ENCODE measurements at places on chromosomes 5 and 9. TPM values are rescaled to one million over a fixed set of nuclear protein-coding genes. Genes with fewer than 3 reads are reported as not detected.

The TNFSF15 gene
- total RNA-seq = 0.69 TPM

The FOXI1 gene
- total RNA-seq = not detected

The C6 gene
- total RNA-seq = 1.2 TPM

The SLC25A2 gene
- not detected for total RNA-seq

The FUBP3 gene
- 47.6 TPM for total RNA-seq

The FCN2 gene
- total RNA-seq = not detected

DNA sequence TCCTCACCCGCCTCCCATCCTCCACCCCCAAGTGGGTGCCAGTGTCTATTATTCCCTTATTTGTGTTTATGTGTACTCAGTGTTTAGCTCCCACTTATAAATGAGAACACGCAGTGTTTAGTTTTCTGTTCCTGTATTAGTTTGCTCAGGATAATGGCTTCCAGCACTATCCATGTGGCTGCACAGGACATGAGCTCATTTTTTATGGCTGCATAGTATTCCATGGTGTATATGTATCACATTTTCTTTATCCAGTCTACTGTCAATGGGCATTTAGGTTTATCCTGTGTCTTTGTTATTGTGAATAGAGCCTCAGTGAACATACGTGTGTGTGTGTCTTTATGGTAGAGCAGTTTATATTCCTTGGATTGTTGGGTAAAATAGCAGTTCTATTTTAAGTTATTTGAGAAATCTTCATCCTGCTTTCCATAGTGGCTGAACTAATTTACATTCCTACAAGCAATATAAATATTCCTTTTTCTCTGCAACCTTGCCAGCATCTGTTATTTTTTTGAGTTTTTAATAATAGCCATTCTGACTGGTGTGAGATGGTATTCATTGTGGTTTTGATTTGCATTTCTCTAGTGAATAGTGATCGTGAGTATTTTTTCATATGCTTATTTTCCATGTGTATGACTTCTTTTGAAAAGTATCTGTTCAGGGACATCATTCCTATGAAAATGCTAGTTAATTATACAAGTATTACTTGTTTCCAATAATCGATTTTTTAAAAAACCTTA is 164.0 kb upstream of the CCDC152 start:
- no peak overlapping the region for H3K4me3 ChIP-seq
- peaks cover 3% of the 10 kb centered on the region for H3K4me1 ChIP-seq
- no peaks in the 10 kb centered on the region for H3K36me3 ChIP-seq
- H3K27ac ChIP-seq = no peak overlapping the region
- H3K27me3 ChIP-seq = no peaks in the 10 kb centered on the region

GRCh38 chr9:114000063-114000454 is 78.0 kb downstream of the AMBP start:
- H3K36me3 ChIP-seq = peaks cover 50% of the 10 kb centered on the region
- H3K4me3 ChIP-seq = no peak overlapping the region
- H3K27me3 ChIP-seq = no peaks in the 10 kb centered on the region
- H3K4me1 ChIP-seq = peaks cover 36% of the 10 kb centered on the region
- H3K27ac ChIP-seq = no peak overlapping the region
- DNase-seq = no peak

DNA sequence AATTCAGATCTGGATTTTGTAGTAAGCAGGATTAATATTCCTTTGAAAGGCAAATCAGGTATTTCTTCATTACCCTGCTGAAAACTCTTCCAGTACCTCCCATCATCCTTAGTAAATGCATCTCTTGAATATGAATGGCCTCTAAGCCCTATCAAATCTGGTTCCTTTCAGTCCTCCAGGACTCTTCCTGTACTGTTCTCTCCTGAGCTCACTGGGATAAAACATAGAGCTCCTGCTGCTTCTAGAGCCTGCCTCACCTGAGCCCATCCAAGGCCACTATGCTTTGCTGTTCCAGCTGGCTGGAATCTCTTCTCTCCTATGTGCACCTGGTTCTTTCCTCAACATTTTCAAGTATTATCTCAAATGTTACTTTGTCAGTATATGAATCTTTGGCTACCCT is 803.3 kb upstream of the CTNND2 start:
- no peaks in the 10 kb centered on the region for H3K27me3 ChIP-seq
- H3K27ac ChIP-seq = no peak overlapping the region
- H3K36me3 ChIP-seq = no peaks in the 10 kb centered on the region

- peaks cover 43% of the 10 kb centered on the region for H3K27me3 ChIP-seq
- no peak overlapping the region for H3K4me3 ChIP-seq
- H3K4me1 ChIP-seq = peaks cover 23% of the 10 kb centered on the region
- no peaks in the 10 kb centered on the region for H3K36me3 ChIP-seq
- peak; percentile 13 for DNase-seq
Observed at GRCh38 chr5:177980743-177981151, 15.3 kb downstream of the PROP1 start.

GRCh38 chr5:81506900-81507588 is 113.1 kb upstream of the ACOT12 start:
- H3K4me3 ChIP-seq = no peak overlapping the region
- H3K27ac ChIP-seq = no peak overlapping the region
- DNase-seq = peak; percentile 65
- H3K4me1 ChIP-seq = no peaks in the 10 kb centered on the region

DNA sequence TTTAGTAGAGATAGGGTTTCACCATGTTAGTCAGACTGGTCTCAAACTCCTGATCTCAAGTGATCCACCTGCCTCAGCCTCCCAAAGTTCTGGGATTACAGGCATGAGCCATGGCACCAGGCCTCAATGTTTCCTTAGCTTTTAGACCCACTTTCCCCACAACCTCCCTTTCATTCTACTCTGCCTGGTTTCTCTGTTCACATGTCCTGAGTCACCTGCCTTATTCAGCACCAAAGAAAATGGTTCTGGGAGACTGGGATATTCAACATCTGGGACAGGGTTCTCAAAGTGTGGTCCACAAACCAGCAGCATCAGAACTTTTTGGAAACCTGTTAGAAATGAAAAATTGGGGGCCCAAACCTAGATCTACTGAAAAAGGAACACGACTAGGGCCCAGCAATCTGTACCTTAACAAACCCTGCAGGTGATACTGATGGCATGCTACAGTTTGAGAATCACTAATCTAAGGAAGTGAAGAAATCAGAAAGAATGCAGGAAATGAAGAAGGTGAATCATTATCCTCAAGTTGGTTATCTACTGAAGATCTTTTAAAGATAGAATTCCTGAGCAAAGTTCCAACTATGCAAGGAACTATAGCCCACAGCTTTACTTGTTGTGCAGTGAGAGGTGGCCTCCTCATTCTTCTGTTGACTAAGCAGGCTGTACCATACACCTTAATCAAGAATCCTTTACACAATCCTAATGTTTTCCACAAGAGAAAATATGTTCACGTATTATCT is 51.8 kb upstream of the CTNNAL1 start:
- peaks cover 34% of the 10 kb centered on the region for H3K36me3 ChIP-seq
- H3K27ac ChIP-seq = no peak overlapping the region
- H3K27me3 ChIP-seq = no peaks in the 10 kb centered on the region
- H3K4me3 ChIP-seq = no peak overlapping the region
- DNase-seq = no peak

DNA sequence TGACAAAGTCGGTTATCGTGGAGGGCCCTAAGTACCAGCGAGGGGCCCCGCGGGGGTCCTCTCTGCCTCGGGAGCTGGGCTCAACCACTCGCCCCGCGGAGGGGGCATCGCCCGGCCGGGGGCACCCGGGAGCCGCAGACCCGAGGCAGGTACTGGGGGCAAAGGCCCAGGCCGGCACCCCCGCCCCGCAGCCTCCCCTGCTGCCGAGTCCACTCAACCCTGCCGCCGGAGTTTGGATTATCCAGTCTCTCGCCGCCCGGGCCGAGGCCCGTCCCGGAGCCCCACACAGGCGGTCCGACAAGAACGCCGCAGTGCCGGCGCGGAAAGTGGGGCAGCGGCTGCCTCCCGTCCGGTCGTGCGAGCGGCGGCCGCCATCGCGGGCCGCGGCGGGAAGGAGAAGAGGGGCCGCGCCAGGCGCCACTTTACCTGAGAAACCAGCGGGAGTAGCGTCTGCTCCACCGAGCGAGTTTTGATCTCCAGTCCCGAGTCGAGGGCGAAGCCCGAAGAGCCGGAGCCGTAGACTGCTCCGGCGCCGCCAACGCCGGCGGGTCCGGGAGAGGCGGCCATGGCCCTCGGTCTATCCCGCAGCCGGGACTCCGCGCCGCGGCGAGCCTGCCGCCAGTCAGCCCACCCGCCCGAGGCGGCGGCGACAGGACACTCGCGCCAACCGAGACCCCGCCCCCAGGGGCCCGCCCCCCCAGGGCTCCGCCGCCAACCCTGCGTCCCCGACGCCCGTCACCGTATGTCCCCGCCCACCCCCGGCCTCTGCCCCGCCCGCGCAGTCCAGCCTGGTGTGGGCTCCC is at the start of gene CTNNAL1:
CTNNAL1 (minus strand) TSS at position 624 of the 803 bp plus-strand sequence; CDS start at position 567, 57 bp downstream.
- peak within 1 kb of the TSS; percentile 83 for H3K4me3 ChIP-seq
- peak within 1 kb of the TSS; percentile 93 for H3K27ac ChIP-seq
- no peaks in the 10 kb centered on the region for H3K27me3 ChIP-seq
- DNase-seq = peak; percentile 17
- no peaks in the 10 kb centered on the region for H3K36me3 ChIP-seq

GRCh38 chr9:98990181-98990870 is 46.6 kb downstream of the COL15A1 start:
- no peak overlapping the region for H3K27ac ChIP-seq
- no peak for DNase-seq
- no peaks in the 10 kb centered on the region for H3K27me3 ChIP-seq
- H3K4me3 ChIP-seq = no peak overlapping the region

- DNase-seq = no peak
- no peaks in the 10 kb centered on the region for H3K4me1 ChIP-seq
- peaks cover 24% of the 10 kb centered on the region for H3K36me3 ChIP-seq
- H3K4me3 ChIP-seq = no peak overlapping the region
- H3K27ac ChIP-seq = no peak overlapping the region
Observed at GRCh38 chr5:32044434-32044833, 129.7 kb downstream of the GOLPH3 start.

GRCh38 chr9:90099262-90099963 is 494.6 kb downstream of the GADD45G start:
- no peak overlapping the region for H3K4me3 ChIP-seq
- H3K4me1 ChIP-seq = peaks cover 26% of the 10 kb centered on the region
- H3K27me3 ChIP-seq = peaks cover 10% of the 10 kb centered on the region

DNA sequence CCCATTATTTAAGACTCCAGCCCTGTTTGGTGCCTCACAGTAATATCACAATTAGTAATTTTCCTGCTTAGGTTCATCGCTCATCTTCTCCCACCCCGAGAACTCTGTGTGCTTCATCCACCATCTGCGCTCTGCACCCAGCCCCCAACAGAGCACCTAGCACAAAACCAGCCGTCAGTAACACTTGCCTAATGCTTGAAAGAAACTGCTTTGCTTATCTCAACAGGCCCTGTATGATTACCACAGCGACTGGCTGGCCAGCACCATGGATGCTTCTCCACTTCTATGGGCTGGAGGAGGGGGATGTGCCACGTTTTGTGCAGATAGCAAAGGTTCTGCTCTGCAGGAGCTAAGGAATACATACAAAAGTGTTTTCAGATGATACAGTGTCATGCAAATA is 166.8 kb downstream of the SPOCK1 start:
- H3K27ac ChIP-seq = no peak overlapping the region
- H3K4me3 ChIP-seq = no peak overlapping the region
- no peaks in the 10 kb centered on the region for H3K27me3 ChIP-seq
- H3K36me3 ChIP-seq = no peaks in the 10 kb centered on the region
- H3K4me1 ChIP-seq = peaks cover 20% of the 10 kb centered on the region

DNA sequence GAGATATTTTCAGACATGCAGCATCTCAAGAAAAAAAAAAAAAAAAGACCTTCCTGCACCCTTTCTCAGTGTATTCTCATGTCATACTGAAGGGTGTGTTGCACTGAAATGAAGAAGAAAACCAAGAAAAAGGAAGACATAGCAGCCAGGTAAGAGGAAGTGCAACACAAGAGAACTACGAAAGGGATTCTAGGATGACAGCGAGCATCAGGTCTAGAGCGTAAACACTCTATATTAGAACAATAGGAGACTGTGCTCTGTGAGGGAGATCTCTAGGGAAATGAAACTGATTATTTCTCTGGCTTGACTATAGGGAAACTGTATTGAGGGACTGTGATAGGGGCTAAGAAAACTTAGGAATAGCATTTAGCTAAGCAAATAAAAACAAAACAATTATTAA is 30.0 kb downstream of the BTF3 start:
- no peak overlapping the region for H3K4me3 ChIP-seq
- DNase-seq = no peak
- no peaks in the 10 kb centered on the region for H3K27me3 ChIP-seq
- H3K36me3 ChIP-seq = no peaks in the 10 kb centered on the region
- no peak overlapping the region for H3K27ac ChIP-seq

GRCh38 chr5:133456933-133457402 is 155.4 kb downstream of the FSTL4 start:
- no peak for DNase-seq
- H3K36me3 ChIP-seq = no peaks in the 10 kb centered on the region
- H3K27me3 ChIP-seq = no peaks in the 10 kb centered on the region
- H3K27ac ChIP-seq = no peak overlapping the region
- H3K4me1 ChIP-seq = peaks cover 5% of the 10 kb centered on the region

DNA sequence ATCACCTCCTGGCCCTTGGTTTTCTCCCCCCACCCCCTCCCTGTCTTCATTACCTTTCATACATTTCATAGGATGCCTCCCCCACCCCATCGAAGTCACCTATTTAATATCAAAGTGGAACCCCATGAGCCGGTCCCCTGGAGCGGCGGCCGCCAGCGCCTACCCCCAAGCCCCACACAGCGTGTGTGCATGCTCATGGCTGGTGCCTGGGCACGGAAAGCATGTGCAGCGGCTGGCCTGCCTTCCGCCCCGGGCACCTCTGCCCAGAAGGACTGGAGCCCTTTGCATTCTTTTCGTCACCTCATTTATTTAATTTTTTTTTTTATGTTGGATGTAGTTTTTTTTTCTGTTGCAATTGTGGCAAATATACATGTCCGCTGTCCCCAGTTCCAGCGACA is 116.2 kb downstream of the WNK2 start:
- H3K27me3 ChIP-seq = no peaks in the 10 kb centered on the region
- H3K36me3 ChIP-seq = peaks cover 88% of the 10 kb centered on the region
- peaks cover 60% of the 10 kb centered on the region for H3K4me1 ChIP-seq

DNA sequence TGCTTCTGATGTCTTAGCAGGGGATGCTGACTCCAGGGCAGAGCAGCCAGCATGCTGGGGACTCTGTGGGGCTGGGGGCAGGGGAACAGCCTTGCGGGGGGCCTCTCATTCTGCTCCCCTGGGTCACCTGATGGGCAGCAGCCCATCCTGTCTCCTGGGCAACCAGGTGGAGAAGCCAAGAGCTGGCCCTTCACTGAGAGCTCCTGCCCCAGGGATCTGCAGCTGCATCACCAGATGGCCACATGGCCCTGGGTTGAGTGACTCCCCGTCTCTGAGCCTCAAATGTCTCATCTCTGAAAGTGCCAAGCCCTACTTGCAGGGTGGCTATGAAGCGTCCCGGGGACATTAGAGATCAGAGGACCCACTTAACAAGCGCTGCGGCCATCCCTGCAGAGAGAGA is 49.1 kb downstream of the LRSAM1 start:
- H3K36me3 ChIP-seq = peaks cover 80% of the 10 kb centered on the region
- H3K27ac ChIP-seq = no peak overlapping the region
- H3K27me3 ChIP-seq = no peaks in the 10 kb centered on the region
